ENCODE measurements at places on chromosomes 12 and 14. TPM values are rescaled to one million over a fixed set of nuclear protein-coding genes. Genes with fewer than 3 reads are reported as not detected.
A peak's percentile ranks its signal among the peaks of the same experiment; 100 is the strongest.

GRCh38 chr12:87848248-87848868 is 180.8 kb downstream of the C12orf50 start:
- DNase-seq: no peak

- DNase-seq: no peak
Observed at GRCh38 chr12:68772714-68773113, 26.7 kb downstream of the SLC35E3 start.

DNA sequence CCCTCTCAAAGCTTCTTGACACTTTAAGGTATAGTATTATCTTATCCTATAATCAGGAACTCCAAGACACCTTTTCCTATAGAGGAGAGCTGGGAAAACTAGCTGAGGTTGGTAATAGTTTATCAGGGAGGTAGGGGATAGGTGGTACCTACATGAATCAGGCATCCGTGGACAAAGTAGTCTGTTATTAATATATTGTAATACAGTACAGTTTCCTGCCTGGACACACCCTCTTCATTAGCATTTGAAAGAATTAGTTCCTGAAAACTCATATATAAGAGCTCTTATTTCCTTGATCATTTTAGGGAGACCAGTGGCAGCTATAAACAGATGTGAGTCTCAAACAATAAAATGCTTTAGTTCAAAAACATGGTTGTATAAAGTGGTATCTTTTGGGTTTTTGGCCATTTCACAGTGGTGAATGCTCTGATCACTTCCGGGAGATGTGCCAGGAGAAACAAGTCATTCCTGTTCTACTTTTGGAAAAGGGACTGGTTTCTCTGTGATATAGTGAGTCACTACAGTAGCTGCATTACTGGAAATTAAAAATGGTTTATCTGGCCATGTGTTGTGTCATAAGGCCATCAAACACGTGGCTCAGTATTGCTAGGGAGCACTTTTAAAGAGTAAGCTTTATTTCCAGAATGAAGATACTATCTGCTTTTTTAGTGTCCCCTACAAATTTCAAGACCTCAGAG is 98.1 kb downstream of the KLRB1 start:
- DNase-seq: no peak

- peak; percentile 54 for DNase-seq
Observed at GRCh38 chr14:69317102-69317755, 57.3 kb downstream of the GALNT16 start.

DNA sequence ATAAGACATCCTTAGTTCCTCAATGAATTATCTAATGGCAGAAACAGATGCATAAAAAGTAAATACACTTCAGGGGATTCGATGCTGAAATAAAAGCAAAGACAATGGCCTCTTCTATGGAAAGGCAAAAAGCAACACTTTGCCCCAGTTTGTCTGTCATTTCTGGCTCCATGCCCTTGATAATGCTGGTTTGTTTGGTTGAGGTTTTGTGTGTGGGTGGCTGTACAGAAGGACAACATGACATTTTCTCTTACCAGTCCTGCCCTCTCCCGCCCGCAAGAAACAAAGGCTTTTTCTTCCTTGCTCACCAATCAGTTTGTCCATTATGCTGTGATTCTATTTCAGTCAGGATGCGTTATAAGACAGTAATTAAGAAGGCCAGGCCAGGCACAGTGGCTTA is 18.1 kb upstream of the WDR89 start:
- no peak for DNase-seq

- DNase-seq: no peak
Observed at GRCh38 chr12:72173974-72174373, 98.2 kb upstream of the TRHDE start.

DNA sequence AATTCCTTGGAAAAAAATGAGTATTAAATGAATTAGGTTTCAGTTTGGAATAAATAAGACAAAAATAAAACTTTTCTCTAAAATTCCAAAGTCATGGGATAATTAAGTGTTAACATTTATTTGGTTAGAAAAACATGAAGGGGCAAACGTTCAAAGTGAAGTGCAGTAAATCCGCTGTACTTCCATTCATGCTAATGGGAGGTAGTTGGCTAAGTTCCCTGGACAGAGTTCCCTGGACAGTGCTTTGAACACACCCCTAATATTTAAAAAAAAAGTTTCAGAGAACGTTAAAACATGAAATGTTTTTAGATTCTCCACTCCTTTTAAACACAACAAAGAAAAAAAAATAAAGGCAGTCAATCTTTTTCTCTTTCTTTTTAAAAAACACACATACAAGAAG is 16.3 kb downstream of the ALX1 start:
- no peak for DNase-seq

DNA sequence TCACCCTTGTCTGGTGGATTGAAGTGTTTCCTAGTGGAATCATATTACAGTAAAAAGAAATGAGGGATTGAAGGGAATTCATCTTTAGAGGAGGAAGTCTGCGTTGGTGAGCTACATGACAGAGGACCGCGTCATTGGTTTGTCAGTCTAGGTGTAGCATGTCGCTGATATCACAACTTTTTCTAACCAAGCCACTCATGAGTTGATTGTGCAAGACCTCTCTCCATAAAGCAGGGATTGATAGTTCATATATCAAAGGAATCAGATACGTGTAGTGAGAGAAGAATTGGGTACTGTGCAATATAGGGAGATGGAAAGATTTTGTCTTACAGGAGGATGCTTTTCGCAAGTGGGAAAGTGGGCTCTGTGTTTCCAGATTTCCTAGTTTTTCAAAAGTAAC is 3.0 kb upstream of the FBXO33 start:
- DNase-seq: no peak

The RARG gene
- total RNA-seq: 25.7 TPM

The RFC5 gene
- total RNA-seq: 6.9 TPM

The KRT72 gene
- not detected for total RNA-seq

The GSG1 gene
- not detected for total RNA-seq

The LRP1-AS gene
- not detected for total RNA-seq

The FGF6 gene
- not detected for total RNA-seq

The EPYC gene
- not detected for total RNA-seq

Measured in thoracic aorta (tissue), 2 donors.